Sciatic nerve (tissue), 2 donors: ENCODE measurements at places on chromosomes 1 and 21. TPM values are rescaled to one million over a fixed set of nuclear protein-coding genes. Genes with fewer than 3 reads are reported as not detected.

The AMIGO1 gene
- total RNA-seq: 15.6 TPM

The NIPAL3 gene
- 23.7 TPM for total RNA-seq

The IL20 gene
- total RNA-seq: not detected

- DNase-seq: no peak
Measured at GRCh38 chr1:30888391-30888790, 20.2 kb downstream of the SDC3 start.

DNA sequence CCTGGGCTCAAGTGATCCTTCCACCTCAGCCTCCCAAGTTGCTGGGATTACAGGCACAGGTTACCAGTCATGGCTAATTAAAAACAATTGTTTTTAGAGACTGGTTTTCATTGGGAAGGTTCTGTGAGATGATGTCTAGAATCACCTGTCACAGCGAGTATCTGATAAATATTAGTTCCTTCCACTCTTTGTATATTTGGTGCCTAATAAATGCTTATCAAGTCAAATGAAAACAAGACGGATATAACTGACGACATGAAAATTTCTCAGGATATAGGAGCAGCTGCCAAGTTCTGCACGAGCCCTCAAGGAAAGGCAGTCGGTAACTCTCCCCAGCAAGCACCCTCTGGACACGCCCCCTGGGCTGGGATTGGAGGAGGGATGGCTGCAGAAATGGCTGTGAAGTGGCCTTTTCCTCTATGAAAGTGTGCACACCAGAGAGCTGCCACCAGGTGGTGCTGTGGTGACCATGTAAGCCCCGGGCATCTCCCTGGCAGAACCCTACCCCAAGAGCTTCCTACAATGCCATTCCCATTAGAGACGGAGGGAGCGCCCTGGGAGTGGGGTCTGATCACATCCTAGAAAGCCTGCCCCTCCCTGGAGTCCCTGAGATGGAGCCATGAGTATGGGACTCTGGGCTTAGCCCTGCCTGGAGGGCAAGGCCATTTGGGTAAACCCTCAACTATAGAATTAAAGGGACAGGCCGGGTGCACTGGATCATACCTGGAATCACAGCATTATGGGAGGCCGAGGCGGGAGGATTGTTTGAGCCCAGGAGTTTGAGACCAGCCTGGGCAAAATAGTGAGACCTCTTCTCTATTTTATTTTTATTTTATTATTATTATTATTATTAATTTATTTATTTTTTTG, 50.9 kb downstream of the HTR6 start:
- peak; percentile 89 for DNase-seq

DNA sequence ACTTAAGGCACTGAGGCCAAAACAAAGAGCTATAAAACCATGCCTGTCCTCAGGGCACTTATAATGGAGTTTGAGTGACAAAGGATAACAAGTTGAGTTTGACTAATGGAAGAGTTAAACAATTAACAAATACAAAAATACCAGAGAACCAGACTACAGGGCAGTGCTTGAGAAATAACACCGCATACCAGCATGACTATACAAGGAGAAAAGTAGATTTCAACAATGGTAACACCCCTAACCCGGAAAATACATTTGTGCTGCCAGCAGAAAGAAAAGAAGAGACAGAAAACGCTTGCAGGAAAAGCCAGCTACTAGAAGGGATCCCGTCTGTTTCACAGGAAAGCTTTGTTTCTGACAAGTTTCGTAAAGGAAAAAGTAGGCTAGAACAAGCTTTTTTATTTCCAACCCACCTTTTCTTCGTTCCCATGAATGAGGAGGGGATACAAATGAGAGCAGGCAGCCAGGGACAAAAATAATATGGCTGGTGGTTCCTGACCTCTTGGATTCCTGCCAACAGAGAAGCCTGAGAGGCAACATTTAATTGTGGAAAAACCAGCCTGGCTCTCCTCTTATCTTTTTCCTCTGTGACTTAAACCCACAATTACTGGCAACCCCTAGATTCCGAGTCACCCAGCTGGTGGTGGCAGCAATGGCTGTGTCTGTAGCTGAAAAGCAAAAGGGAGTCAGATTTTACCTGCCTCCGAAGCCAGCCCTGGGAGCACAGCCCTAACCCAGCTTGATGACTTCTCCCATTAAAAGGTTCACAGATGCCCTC, 56.5 kb downstream of the WLS start:
- DNase-seq: no peak

DNA sequence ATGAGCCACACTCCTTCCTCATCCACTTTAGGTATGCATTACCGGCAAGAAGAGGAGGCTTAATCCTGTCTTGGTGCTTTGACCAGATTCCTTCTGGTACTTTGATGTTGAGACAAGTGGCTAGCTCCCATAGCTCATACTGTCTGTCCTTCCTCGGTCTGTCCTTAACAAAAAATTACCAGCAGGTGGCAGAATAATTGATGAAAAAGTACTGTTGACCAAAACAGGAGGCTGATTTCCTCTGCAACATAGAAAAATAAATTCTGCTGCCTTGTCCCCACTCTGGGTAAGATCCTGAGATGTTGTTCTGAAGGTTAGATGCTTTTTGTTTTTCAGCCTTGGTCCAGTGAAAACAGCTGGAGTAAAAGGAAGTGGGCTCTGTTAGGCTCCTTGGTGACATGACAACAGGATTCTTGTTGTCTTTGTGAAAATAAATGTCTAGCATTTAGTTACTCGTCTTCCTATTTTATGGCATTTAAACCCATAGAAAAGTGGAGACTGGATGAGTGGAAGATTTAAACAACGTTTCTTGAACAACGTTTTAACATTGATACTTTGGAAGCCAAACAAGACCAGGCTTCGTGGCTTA, 11.2 kb upstream of the HJV start:
- no peak for DNase-seq

DNA sequence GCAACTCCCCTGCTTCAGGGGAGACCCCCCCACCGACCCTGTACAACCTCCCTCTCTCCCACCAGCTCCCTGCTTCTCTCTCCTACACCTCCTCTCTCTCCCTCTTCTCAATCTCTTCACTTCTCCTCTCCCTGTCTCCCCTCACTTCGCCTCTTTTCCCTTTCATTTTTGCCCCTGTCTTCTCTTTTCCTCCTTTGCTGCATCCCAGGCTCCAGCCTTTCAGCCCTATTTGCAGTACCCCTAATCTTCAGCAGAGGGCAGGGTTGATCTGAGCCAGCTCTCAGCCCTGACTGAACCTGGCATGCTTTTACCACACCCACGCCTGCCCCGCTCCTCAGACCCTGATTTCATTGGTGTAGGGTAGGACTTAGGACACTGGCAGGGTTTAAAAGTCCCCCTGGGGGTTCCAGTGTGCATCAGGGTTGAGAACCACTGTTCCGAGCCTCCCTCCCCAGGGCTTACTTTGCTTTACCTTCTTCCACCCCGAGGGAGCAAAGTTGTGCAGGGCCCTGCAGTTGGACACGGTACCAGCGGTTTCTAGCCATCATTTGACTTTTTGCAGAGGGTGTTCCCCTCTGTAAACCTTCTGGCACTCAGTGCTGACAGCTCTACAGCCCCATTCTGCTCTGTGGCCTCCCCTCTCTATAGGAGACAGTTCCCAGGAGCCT, 67.3 kb upstream of the CNTN2 start:
- DNase-seq: no peak

DNA sequence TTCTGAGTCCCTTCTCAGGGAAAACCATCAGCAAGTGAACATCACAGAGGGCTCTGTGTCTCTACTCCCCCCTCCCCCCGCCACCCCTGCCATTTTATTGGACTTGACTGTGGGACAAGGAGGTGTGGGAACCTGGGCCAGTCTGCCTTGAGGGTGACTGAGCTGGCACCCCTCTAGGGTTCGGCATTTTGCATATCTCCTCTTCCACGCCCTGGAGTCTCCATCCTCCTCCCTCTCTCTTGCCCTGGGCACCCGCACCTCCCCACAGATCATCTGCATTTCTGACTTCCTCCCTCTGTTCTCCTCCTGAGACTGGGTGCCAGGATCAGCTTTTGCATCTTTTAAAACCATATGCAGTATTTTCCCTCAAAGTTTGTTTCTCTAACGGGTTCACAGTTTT, 107.1 kb upstream of the ERRFI1 start:
- DNase-seq: no peak

- DNase-seq: no peak
Measured at GRCh38 chr1:99247199-99247598, 17.1 kb upstream of the PLPPR4 start.
